ENCODE measurements at places on chromosomes 1 and 21.

DNA sequence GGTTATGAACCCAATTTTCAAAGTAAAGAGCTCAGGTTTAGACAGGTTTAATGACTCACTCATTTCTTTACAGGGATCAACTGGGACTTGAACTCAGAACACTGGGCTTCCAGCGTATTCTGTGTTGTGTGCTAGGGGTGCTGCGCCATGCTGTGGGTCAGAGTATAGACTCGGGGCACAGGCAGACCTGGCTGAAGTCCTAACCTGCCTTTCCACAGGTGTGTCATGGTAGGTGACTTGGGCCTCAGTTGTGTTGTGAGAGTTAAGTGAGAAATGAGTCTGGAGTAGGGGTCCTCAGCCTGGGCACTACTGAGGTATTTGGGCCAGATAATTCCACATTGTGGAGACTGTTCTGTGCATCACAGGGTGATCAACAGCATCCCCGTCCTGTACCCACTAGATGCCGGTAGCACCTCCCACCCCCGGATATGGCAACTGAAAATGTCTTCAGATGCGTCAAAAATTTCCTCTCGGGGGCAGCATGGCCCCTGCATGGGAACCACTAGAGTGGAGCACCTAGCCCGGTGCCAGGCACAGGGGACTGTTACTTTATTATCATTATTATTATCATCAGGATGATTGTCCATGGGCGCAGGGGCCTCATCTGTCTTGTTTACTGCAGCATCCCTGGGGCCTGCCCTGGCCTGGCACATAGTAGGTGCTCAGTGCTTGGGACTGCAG lies 575.5 kb downstream of the PTPRU start:
- DNase-seq, result no peak

DNA sequence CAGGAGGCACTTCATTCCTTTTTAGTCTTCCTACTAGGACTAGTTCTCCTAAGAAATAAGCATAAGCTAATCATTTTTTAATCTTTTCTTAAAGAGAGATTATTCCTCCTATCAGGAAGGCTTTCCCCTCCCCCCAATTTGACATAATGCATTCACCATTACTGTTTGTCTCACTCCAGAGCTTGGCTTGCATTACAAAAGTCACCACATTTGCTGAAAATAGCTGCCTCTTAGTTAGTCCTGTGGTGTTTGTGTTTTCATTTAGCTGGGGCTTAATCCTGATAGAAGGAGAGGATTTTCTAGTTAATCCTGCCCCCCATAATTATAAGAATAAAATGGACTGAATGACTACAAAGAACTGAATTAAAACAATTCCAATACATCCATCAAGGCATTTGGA lies 307.1 kb upstream of the RRP15 start:
- DNase-seq, result no peak

DNA sequence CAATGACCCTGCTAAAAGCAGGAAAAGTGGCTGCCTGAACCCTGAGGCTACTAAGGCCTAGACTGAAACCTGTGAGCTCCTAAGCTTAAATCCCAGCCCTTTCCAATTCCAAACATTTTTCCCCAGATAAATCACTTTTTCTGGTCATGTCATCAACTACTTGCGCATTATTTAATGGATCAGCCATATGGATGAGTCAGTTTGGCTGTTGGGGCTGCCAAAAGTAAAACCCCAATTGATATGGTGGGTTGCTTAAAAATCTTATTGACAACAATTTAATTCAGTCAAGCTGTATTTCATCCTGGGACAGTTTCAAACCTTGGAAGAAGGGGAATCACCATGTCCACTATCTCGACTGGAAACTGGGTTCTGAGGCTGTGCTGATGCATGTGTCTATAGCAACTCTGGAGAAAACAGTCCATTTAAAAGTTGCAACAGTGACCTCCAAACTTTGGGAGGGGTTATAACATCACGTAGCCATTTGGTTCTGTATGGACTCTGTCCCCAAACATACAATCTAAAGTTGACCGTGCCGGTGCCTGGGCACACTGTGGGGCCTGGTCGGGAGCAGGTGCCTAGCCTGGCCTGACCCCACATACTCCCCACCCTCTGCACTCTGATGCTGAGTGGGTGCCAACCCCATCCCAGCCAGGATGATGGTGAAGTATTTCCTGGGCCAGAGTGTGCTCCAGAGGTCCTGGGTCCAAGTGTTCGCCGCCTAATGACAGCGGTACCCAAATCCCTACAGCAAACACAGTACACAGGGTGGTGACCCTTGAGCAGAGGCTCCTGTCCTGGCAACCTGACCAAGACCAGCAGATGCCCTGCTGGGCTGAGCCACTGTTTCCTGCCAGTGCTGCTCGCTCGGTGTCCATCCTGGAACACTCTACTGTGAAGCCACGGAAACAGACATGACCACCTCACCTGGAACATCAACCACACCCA lies 46.5 kb upstream of the LRRC52 start:
- DNase-seq, result no peak

DNA sequence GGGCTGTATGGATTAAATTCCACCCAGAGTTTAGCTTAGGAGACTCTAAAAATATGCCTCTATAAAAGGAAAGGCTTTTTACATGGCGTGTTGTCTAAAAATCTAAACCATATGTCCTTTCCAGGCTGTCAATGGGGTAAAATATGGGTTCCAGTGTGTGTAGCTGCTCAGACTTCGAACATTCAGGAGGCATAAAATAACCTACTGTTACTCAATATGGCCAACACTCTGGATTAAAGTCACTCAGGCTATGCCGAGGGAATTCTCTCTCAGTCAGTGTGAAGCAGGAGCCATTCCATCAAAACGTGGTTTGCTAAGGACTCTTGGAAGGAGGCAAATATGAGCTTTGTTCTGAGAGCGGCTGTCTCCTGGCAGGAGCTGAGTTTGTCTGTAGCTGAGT lies 135.3 kb downstream of the RUNX1 start:
- DNase-seq, result no peak

- DNase-seq, result no peak
Measured at GRCh38 chr1:108664481-108664880, 3.6 kb upstream of the HENMT1 start.

GRCh38 chr1:38899560-38899959 lies 18.2 kb upstream of the GJA9 start:
- DNase-seq, result no peak

GRCh38 chr1:229105822-229106525 lies 164.9 kb upstream of the RAB4A start:
- no peak for DNase-seq

DNA sequence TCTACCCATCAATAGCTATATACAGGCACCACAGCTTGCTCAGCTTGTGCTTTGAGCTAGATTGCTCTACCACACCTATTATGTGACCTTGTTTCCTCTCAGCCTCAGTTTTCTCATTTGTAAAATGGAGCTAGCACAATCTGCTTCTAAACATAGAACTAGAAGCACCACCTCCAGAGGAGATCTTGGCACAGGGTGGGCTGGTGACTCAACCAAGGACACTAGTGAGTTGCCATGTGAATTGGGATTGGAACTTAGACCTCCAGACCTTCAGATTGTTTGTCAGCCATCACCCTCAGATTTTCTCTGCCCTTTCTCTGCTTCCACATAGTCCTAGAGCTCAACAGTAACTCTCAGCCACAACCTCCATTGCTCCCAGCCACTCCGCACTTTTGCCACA lies 3.0 kb upstream of the MACO1 start:
- DNase-seq, result no peak

DNA sequence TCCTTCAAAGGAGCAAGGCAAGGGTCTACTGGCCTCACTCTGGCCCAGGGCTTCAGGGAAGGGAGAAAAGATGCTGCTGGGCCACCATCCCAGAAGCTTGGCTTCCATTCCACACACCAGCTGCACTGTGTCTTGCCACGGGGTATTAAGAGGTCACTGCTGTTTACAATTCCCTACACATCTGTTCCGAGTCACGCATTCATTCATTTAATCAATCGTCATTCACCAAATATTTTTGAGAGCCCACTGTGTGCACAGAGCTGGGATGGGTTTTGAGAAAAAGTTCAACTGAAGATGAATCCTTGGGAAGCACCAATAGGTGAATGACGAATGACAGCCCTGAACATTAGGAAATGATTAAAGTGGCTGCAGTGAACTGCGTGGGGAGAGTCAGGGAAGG lies 101.7 kb downstream of the NAV1 start:
- DNase-seq, result no peak

DNA sequence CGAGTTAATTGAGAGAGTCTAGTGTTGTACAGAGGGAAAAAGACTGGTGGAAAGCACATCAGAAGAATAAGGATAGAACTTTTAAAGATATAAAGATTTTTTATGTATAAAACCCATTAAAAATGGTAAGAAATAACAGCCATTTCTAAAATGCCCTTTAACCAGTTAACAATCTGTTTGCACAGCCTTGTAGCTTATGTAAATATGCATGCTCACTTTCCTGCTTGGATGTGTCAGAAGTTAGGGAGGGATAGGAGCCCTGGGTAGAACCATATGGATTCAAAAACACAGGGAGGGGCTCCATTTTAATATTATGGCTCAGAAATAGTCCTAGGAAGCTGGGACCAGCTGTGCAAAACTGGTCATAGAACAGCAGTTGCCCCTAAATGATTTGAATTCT lies 4.5 kb upstream of the EDEM3 start:
- no peak for DNase-seq

DNA sequence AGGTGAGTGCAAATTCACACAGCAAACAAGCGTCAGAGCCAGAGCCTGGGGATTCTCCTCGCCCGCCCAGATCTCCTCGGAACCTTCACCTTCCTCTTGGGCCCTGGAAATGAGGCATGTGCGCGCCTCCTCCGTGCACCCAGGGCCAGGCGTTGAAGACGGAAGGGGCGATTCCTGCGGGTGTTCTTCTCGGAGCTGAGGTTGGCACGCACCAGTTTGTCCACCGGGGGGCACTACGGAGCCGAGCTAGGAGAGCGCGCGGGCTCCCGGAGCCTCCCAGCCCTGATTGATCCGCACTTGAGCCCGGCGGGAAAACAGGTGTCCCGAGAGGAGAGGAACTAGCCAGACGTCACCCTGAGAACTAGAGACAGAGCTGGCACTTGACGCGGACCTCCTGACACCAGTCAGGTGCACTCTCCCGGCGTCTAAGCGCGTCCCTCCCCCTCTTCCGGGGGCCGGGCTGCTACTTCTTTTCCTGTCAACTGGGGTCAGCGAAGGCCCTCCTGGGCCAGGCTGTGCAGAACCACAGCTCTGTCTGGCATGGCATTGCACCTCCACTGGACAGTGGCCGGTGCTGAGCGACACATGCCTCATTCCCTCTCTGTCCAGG lies 18.3 kb upstream of the SERINC2 start:
- peak; percentile 95 for DNase-seq

DNA sequence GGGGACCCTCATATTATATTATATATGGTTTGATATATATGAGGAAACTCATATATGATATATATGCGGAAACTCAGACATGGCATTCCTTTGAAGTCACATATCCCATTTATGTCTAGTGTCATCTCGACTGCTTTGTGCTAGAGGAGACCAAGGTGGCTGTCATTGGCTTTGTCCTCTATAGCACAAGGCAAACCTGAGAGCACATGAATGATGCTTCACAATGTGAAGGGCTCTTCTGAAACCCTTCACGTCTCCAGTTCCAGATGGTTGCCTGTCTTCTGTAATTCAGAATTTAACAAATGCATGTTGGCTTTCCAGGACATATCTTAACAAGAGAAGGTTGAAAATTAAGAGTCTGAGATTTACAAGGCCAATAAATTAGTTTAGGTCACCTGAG lies 303.6 kb downstream of the BARHL2 start:
- no peak for DNase-seq

- no peak for DNase-seq
Measured at GRCh38 chr21:41024746-41025254, 143.2 kb upstream of the BACE2 start.

DNA sequence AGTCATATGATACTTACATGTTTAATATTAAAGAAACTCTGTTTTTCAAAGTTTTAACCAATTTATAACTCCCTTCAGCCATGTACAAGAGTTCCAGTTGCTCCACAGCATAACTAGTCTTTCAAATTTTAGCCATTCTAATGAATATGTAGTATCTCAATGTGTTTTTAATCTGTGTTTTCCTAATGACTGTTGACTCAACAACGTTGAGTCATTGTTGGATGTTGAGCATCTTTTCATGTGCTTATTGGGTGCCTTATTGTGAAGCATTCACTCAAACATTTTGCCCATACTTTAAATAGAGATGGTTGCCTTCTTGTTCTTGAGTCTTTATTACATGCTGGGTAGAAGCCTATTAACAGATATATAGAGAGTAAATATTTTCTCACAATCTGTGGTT lies 240.2 kb upstream of the LYPLAL1 start:
- DNase-seq, result no peak

DNA sequence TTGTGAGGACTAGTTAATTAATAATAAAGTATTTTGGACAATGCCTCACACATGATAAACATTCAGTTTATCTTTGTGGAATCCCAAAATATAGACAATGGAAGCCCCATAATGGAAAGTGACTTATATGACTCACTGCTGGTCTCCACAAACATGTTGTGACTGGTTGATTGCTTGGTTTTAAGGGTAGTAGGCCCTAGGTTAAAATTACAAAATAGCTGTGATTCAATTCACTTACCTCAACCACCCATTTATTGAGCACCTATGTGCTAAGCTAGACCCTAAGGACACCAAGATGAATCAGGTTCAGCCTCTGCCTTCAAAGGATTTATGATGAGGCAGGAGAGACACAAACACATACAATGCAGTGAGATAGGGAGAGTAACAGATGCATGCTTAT lies 42.4 kb downstream of the KANK4 start:
- DNase-seq, result no peak

GRCh38 chr1:79293611-79294010 lies 287.1 kb upstream of the ADGRL4 start:
- no peak for DNase-seq

DNA sequence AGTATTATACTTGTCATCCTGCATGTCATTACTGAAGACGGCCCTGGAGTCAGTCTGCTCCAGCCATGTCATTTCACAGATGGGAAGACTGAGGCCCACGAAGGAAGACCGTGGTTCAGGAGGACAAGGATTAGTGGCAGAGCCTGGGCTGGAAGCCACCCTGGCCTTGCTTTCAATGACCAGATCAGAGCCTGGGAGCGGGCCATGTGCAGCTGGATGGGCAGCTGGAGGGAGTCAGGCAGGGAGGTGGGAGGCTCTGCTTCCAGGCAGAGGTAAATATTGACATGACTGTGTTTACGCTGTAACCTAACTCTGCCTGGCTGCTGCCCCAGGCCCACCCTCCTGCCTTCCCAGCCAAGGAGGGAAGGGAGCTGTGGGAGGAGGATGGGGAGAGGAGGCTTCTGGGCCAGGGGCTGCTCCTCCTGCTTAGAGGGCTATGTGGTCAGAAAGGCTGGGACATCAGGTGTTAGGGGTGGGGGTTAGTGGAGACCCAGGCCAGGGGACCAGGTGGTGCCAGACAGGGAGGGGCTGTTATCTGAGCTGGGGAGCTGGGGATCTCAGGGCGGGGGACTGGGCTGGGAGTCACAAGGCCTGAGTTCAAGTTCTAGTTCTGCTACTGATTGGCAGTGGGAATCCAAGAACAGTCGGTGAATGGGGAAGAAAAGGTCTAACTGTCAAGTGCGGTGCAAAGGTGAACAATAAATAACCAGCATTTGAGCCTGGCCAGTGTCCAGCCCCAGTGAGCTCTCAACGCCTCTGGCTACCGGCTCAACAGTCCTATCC lies 48.5 kb upstream of the ECE1 start:
- no peak for DNase-seq

GRCh38 chr1:108049178-108049819 lies 84.3 kb upstream of the VAV3 start:
- peak; percentile 68 for DNase-seq
